Caudate nucleus (tissue), 63 donors: ENCODE measurements at places on chromosomes 16 and 17.
A peak's percentile ranks its signal among the peaks of the same experiment; 100 is the strongest.

DNA sequence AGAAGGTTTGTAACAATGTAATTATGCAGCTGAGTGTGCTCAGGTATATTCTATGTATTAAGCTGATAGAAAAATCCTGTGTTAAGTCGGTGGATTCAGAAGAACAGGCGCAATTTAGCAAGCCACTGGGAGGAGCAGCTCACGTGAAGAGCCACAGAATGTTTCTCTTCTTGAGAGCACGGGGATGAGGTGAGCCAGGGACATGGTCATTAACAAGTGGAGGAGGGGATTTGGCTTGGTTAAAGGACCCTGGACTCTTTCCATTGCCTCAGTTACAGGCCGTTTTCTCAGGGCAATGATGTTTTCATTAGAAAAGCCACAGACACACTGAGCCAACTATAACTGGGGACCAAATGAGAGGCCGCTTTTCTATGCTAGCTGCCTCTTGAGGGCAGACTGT lies 178.7 kb downstream of the SNX29 start:
- no peak for DNase-seq

DNA sequence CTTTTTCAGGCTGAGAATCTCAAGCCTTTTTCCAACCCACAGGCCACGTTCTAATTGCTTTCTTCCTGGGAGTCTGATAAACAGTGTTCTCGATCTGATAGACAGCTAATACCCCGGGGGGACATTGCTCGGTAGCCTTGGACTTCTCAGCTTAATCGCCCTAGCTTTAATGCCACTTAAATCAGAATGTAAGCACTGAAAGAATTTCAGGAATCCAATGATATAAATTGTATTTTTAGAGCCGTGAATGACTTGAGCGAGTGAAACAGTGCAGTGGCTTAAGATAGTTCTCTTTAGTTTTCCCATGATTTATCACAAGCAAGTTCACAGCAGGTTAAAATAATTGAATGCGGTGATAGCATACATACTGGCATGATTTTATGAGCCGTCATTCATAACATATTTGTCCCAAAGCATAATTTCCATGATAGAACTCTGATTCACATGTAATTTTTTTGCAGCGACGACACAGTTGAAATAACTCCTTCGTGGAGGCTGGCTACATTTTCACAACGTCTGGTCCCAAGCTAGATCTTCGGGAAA lies 116.1 kb upstream of the MYOCD start:
- DNase-seq = no peak

GRCh38 chr16:11640987-11641817 lies 27.1 kb upstream of the SNN start:
- DNase-seq = no peak

DNA sequence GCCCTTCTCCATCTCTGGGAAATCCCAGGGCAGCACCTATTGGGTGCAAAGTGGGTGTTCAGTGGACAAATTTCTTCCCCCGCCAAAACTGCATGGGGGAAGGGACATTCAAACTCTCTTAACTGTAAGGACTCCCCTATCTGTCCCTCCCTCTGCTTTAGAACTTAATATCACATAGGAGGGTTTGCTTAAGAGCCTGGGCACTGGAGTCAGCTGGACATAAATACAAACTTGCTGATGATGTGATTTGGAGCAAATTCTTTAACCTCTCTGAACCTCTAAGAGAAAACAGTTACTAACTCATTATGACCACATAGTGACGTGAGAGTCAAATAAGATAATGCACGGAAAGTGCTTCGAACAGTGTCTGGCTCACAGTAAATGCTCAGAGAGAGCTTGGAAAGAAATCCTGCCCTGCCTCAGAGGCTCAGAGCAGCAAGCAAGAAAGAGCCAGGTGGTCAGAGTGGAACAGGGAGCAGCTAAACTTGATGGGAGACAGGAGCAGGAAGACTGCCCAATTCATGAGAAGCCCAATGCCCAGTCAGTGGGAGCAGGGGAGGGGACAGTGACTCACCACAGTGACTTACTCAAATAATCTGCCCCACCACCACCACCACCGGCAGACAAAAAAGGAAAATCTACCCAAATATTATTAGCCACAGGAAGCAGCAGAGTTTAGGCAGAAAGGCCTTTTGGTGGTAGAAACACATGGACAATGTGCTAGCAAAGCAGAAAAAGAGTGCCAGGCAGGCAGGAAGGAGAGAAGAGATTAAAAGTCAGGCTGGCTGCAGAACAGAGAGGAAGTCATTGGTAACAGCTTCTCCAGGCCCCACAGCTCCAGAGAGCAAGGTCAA lies 23.9 kb upstream of the CCL1 start:
- DNase-seq = no peak

GRCh38 chr17:6457688-6458459 lies 13.6 kb downstream of the PIMREG start:
- DNase-seq = no peak

- peak; percentile 19 for DNase-seq
These were observed 211.0 kb upstream of the TOX3 start for GRCh38 chr16:52757746-52758472.

DNA sequence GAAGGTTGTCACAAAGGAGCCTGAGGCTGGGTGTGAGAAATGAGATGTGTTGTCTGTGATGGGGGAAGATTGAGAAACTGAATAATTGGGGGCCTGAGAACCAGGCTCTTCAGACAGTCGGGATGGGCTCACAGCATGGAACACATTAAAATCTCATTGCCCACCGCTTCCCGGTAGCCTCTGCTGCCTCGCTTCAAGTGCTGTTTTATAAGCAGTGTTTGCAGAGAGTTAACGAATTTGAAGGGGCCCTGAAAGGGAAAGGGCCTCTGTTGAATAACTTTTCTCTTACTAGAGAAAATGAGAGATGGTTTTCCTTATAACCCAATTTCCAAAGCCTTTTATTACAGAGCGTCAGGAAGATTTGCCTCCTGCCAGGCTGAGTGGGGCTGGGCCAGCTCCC lies 258.8 kb upstream of the ASIC2 start:
- no peak for DNase-seq

- DNase-seq = no peak
These were observed 6.7 kb upstream of the RNASEK start for GRCh38 chr17:7005716-7006115.

DNA sequence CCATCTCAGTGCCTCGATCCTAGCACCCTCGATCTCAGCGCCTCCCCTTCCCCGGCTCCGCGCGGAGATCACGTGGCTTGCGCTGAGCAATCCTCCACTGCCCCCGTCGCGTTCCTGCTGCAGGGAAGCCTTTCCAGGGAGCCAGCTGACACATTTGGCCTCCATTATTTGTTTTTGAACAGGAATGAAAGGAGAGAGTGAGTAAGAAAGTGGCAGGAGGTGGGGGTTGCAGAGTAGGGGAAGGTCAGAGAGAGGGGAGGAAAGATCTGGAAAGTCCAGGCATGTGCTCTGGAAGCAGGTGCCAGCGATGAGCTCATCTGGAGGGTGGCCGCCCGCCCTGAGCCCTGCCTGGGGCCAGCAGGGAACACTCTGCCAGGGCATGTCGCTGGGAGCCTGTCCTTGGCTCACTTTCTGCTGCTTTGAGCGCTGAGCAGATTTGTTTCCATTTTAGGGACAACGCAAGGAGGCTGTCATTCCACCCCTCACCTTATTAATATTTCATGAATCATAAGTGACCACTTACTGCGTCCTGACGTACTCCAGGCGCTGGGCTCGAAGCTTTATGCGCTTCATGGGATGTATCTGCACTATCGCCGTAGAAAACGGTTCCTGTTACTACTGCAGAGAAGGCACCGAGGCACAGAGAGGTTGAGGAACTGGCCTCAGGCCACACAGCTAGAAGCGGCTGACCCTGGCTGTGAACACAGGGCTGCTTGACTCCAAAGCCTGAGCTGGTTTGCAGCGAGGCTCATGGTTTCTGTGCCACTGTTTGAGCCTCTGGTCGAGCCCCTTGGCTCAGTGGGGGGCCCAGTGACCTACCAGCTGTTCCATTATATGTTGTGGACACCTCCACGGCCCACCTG lies 283.1 kb downstream of the SEC14L1 start:
- peak; percentile 74 for DNase-seq

GRCh38 chr16:88599092-88599733 lies 29.0 kb downstream of the ZC3H18 start:
- DNase-seq = no peak

DNA sequence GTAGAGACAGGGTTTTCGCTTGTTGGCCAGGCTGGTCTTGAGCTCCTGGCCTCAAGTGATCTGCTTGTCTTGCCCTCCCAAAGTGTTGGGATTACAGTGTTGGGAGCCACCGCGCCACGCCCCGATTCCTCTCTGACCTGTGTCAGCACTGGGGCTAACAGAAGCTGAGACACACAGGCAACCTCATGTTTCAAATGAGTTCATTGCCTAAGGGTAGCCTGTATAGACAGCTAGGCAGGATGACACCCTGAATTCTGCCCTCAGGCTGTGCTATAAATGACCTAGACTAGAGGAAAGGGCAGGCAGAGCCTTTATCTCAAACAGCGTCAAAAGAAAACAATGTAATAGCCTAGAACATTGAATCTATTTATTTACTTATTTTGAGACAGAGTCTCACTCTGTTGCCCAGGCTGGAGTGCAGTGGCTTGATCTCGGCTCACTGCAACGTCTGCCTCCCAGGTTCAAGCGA lies 2.3 kb upstream of the CDK3 start:
- DNase-seq = no peak

DNA sequence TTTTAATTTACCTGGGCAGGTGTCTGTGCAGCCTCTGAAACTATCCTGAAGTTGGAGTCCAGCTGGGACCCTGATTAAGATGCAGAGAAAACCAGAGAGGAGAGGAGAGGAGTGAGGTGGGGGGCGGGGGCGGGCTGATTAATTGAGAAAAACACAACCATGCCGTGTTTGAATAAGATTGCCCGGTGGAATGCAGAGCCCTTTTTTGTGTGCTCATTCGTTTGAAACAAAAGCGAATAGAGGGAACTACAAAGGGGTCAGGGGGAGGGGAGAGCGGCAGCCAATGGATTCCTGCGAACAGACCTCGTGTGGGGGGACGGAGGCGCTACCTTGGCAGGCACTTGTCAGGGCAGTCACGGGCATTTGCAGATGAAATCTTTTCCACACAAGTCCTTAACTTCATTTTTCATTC lies 355.8 kb downstream of the SOX9 start:
- peak; percentile 5 for DNase-seq

DNA sequence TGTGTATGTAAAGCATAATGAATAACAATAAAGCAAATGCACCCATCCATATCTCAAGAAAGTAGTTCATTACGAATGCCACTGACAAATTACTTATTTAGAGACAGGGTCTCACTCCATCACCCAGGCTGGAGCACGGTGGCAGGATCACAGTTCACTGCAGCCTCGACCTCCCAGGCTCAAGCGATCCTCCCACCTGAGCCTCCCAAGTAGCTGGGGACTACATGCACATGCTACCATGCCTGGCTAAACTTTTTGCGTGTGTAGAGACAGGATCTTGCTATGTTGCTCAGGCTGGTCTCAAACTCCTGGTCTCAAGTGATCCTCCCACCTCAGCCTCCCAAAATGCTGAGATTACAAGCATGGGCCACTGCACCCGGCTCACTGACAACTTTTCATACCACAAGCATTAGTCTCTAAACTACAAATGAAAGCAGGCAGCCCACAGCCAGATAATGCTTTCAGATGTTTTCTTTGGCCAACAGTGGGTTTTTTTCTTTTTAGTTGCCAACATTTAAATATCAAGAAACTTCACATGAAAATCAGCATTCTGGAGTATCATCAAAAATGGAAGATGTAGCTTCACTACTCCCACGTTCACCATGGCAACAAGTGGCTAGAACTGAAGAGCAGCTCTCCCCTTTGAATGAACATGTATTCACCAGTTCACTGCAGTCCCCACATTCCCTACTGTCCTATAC lies 7.7 kb downstream of the ARHGAP17 start:
- no peak for DNase-seq

DNA sequence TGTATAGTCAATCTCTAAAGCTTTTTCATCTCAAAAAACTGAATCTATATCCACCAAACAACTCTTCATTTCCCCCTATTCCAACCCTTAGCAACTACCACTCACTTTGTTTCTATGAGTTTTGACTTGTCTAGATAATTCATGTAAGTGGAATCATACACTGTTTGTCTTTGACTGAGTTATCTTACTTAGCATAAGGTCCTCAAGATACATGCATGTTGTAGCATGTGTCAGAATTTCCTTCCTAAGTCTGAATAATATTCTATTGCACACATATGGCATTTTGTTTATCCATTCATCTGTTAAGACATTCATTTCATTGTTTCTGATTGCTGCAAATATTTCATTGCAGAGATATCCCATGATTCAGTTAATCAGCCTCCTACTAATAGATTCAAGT lies 72.2 kb downstream of the SSH2 start:
- DNase-seq = no peak

GRCh38 chr16:19853742-19854542 lies 30.7 kb downstream of the GPRC5B start:
- peak; percentile 31 for DNase-seq

GRCh38 chr16:71353736-71354135 lies 4.8 kb upstream of the CALB2 start:
- no peak for DNase-seq

- no peak for DNase-seq
These were observed 8.4 kb downstream of the NACA2 start for GRCh38 chr17:61582593-61582992.

GRCh38 chr17:16486373-16487250 lies 5.4 kb downstream of the LRRC75A start:
- peak; percentile 25 for DNase-seq

DNA sequence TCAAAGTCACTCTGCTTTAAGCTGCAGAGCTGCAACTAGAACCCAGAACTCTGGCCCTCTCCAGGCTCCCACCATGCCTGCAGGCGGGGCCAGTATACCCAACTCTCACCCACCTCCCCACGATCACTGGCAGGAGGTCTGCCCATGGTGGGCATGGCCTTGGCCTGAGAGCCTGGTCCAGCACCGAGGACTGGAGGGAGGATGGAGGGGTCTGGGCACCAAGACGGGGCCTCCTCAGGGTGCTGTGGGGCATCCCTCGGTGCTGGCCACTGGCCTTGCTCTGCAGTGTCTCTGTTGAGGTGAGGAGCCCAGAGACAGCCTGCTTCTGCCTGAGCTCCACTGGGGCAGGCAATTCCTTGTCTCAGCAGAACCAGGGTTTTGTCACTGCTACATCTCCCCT lies 1.5 kb upstream of the KRT16 start:
- DNase-seq = no peak

DNA sequence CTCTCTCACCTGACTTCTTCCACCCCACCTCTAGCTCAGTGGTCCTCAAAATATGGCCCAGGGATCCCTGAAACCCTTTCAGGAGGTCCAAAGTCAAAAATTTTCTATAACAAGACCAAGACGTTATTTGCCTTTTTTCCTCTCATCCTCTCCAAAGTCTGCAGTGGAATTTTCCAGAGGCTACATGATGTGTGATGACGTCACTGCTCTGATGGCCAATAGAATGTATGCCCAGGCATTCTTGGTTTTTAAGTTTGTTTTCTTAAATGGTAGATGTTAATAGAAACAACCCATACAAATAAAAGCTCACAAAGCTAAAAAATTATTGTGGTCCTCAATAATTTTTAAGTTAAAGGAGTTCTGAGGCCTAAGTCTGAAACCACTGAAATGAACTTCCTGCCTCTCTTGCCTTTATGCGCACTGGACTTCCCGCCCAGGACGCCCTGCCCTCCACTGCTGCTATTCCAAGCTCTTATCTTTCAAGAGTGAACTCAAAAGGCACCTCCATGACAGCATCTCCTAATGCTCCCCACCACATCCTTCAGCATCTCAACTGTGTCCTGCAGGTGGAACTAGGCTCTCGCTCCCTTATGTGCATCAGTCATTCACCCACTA lies 13.5 kb downstream of the UBE2O start:
- no peak for DNase-seq
